ENCODE measurements at places on chromosomes 1 and 21. TPM values are rescaled to one million over a fixed set of nuclear protein-coding genes. Genes with fewer than 3 reads are reported as not detected.

DNA sequence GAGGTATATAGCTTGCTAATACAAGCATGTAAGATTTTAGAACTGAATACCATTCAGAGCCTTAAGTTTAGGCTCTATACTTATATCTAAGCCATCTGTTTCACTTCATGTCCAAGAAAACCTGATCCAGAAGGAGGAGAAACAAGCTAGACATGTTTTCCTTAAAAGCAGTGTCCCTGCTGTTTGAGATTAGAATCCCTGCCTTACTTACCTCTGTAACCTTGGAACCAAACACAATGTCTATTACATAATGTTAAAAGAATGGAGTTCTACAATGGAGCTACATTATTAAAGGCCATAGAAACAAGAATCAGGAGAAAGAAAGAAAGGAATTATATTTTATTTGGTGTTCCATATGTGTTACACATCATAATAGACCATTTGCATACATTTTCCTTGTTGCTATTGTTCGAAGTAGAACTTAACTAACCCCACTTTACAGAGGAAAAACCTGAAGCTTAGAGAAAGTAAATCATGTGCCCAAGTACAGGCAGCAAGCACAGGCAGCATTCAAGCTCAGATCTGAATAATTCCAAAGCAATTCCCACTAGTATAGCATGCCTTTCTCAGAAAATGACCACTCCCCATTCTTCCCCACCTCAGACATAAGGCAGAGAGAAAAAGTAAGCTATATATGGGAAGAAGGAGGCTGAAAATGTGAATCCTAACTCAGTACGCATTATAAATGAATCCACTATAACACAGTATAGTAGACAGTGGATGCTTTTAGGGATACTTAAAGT, 380.1 kb upstream of the SPAG17 start:
- H3K4me1 ChIP-seq = peaks cover 7% of the 10 kb centered on the region
- H3K4me3 ChIP-seq = no peak overlapping the region
- H3K27ac ChIP-seq = no peak overlapping the region
- no peaks in the 10 kb centered on the region for H3K27me3 ChIP-seq
- H3K36me3 ChIP-seq = no peaks in the 10 kb centered on the region

DNA sequence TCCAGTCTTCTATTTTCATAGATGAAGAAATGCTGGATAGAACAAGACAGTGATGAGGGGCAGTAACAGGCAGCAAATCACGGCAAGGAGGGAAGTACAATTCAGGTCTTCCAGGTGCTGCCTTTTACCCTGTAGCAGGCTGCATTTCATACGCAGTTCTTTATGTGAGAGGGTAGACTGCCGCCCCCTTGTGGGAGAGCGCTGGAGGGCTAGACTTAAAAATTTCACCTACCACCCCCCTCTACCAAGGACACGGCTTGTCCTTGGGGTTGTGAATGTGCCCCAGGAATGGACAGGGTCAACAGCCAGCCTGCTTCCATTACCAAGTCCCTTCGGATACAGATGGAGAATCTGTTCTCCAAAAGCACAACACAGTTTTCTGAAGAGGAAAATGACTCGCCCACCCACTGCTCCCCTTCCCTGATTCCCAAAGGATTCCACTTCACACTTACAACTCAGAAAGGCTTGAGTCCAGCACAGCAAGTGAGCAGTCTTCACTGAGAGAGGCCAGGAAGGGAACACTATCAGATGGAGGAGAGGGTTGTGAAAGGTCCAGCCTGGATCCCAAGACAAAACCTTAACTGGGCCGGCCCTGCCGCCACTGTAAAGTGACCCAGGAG, 7.4 kb downstream of the WDR77 start:
- no peak overlapping the region for H3K4me3 ChIP-seq
- H3K27ac ChIP-seq = no peak overlapping the region
- H3K27me3 ChIP-seq = no peaks in the 10 kb centered on the region
- no peaks in the 10 kb centered on the region for H3K4me1 ChIP-seq
- peak; percentile 68 for DNase-seq

Gene HSD3B2
- total RNA-seq = not detected

DNA sequence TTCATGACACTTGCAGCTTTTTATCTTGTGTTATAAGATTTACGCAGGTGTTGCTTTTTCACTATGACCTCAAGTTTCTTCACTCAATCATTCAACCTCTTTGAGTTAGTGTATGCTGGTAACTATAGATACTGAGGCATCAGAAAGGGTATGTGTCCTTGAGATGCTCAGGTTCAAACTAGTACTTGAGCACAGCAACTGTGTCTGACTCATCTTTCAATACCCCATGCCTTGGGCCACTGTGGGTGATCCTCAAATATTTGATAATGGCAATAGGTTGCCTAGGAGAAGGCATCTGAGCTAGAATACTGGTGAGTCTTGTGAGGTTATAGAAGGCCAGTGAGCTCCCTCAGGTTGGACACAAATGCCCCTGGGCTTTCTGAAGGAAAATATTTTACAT, 88.1 kb upstream of the SPATA6 start:
- H3K4me1 ChIP-seq = no peaks in the 10 kb centered on the region
- H3K36me3 ChIP-seq = no peaks in the 10 kb centered on the region
- DNase-seq = no peak
- H3K27me3 ChIP-seq = no peaks in the 10 kb centered on the region
- H3K27ac ChIP-seq = no peak overlapping the region

DNA sequence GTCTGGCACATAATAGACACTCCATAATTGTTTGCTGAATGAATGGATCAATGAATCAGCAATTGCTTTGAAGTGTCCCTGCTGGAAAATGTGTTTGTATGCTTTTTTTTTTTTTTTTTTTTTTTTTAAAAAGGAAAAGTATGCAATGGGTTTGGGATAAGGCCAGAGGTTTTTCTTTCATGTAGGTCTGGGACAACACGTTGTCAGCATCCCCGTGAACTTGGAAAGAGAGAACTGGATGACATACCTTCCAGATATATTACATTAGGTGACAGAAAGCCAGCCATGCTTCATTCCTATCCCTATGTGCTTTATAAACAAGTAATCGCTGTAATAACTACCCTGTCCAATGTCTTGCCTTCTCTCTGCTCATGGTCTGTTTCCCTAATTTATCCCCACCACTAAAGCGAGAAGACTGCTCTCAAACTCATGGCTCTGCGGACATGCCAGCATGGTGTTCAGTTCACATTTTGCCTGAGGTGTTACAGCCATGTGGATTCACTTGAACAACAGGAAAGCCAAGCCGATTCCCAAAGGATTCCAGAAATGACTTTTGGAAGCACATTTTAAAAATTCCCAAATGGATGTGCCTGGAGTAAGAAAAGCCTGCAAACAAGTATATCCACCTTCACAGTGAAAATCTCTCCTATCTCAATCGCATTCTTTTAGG, 34.8 kb upstream of the GREM2 start:
- no peak overlapping the region for H3K4me3 ChIP-seq
- no peak for DNase-seq
- no peaks in the 10 kb centered on the region for H3K27me3 ChIP-seq
- no peak overlapping the region for H3K27ac ChIP-seq
- no peaks in the 10 kb centered on the region for H3K36me3 ChIP-seq

Gene OR2M5
- not detected for total RNA-seq

Gene SYT2
- total RNA-seq = 0.11 TPM

GRCh38 chr1:106926803-106927582, 129.5 kb upstream of the PRMT6 start:
- H3K27ac ChIP-seq = no peak overlapping the region
- no peak overlapping the region for H3K4me3 ChIP-seq
- no peak for DNase-seq
- no peaks in the 10 kb centered on the region for H3K4me1 ChIP-seq
- H3K36me3 ChIP-seq = no peaks in the 10 kb centered on the region

GRCh38 chr1:96641282-96641681, 80.3 kb upstream of the PTBP2 start:
- no peaks in the 10 kb centered on the region for H3K4me1 ChIP-seq
- no peak overlapping the region for H3K27ac ChIP-seq
- no peaks in the 10 kb centered on the region for H3K36me3 ChIP-seq
- no peak overlapping the region for H3K4me3 ChIP-seq
- no peak for DNase-seq

GRCh38 chr21:34715518-34715917, 46.7 kb downstream of the CLIC6 start:
- no peak overlapping the region for H3K4me3 ChIP-seq
- H3K27me3 ChIP-seq = peaks cover 9% of the 10 kb centered on the region

GRCh38 chr1:158754420-158754819, at the start of gene OR6K6:
TSS of gene OR6K6 (plus strand) at chr1:158754720. CDS start at chr1:158754888, 168 bp downstream.
- H3K4me3 ChIP-seq = no peak within 1 kb of the TSS
- H3K4me1 ChIP-seq = no peaks in the 10 kb centered on the region
- H3K27ac ChIP-seq = no peak within 1 kb of the TSS
- no peaks in the 10 kb centered on the region for H3K36me3 ChIP-seq
- H3K27me3 ChIP-seq = no peaks in the 10 kb centered on the region

DNA sequence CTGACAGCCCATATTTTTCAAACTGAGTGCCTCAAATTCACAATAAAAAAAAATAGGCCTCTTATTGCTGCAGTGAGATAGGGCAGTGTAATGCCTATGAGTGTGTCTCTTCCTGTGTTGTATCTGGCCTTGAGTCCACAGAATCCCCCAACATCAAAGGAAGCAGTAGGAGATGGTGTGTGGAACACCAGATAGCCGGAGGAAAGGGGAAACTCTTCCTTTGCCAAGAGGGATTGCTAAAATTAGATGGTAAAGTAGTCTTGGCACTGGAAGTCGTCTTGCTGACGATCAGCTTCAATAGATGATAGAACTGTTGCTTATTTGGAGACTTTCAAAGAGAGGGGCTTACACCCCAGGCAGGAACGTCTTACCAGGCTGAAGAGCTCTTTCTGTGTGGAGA, 51.8 kb downstream of the RUNX1 start:
- no peaks in the 10 kb centered on the region for H3K4me1 ChIP-seq
- H3K27ac ChIP-seq = no peak overlapping the region
- no peak for DNase-seq
- no peaks in the 10 kb centered on the region for H3K36me3 ChIP-seq

Gene ARID1A
- total RNA-seq = 49.6 TPM

- no peaks in the 10 kb centered on the region for H3K27me3 ChIP-seq
- H3K4me3 ChIP-seq = no peak overlapping the region
- DNase-seq = no peak
- no peaks in the 10 kb centered on the region for H3K36me3 ChIP-seq
Observed at GRCh38 chr1:183293241-183293640, 107.2 kb downstream of the LAMC2 start.

DNA sequence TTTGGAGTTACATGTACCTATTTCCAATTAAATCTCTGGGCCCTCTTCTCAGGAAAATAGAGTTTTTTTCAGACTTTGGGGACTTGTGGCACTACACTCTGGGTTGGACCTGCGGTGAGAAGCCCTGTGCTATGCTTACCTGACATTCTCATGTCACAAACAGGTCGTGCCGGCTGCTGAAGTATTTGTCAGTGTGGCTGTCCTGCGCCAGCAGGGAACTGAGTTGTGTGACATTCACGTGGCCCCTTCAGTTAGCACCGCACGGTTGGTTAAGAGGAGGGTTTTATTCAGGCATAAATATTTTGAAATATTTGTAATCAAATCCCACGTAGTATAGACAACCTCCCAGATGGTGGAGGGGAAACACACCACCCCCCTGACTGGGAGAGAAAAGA, 6.3 kb upstream of the COL6A2 start:
- H3K4me3 ChIP-seq = peak overlapping the region; percentile 51
- H3K27me3 ChIP-seq = no peaks in the 10 kb centered on the region
- no peaks in the 10 kb centered on the region for H3K36me3 ChIP-seq
- DNase-seq = no peak
- H3K4me1 ChIP-seq = peaks cover 60% of the 10 kb centered on the region
- H3K27ac ChIP-seq = peak overlapping the region; percentile 99

DNA sequence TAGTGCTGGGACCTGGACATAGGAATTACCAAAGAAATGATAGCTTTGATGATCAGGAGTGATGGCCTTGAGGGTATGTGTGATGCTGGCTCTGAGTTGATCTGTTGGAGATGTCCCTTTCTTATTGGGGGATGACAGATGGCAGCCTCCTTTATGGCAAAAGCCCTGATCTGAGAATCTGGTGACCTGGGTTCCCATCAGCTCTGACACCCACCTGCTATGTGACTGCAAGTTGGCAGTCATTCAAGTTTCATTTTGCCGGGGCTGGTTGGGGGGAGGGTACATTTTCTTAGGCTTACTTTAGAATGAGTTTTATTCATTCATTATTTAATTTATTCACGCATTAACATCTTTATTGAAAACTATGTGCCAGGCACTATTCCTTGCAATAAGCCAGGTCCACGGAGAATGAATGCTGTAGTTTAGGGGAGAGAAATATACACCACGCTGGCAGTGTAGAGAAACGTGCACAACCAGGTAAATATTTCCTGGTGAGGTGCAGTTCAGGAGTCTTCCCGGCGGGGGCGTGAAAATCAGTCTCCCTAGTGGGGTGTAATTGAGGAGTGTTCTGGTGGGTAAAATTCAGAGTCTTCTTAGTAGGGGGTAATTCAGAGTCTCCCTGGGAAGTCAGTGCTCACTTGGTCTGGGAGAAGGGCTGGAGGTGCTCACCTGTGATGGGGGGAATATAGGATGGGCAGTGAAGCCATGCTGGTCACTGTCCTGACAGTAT, 401.3 kb downstream of the CAMTA1 start:
- no peaks in the 10 kb centered on the region for H3K4me1 ChIP-seq
- no peak overlapping the region for H3K4me3 ChIP-seq
- H3K27me3 ChIP-seq = no peaks in the 10 kb centered on the region
- no peak overlapping the region for H3K27ac ChIP-seq

GRCh38 chr1:8595941-8596340, 221.5 kb downstream of the RERE start:
- no peak overlapping the region for H3K4me3 ChIP-seq
- no peaks in the 10 kb centered on the region for H3K27me3 ChIP-seq
- peaks cover 58% of the 10 kb centered on the region for H3K4me1 ChIP-seq
- DNase-seq = no peak

Gene DENND2C
- 1.2 TPM for total RNA-seq

- no peak for DNase-seq
- no peaks in the 10 kb centered on the region for H3K36me3 ChIP-seq
Observed at GRCh38 chr1:29271724-29272123, 35.4 kb downstream of the PTPRU start.

DNA sequence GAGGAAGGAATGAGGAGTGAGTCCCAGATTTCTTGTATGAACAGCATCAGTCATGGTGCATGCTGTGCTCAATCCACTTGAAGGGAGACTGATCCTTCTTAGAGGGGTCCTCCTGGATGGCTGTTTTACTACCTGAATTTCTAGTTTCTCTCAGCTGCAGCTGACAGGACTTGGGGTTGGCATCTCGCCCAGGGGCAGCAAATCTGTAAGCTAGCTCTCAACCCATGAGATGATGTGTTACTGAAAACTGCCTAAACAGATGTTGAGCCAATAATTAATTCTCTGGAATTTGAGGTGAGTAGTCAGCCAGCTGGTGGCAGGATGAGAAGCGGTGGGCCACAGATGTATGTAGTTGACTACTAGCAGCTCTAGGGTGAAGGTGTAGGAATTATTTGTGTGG, 19.6 kb downstream of the BACH1 start:
- DNase-seq = no peak
- H3K4me1 ChIP-seq = peaks cover 70% of the 10 kb centered on the region
- no peaks in the 10 kb centered on the region for H3K36me3 ChIP-seq
- no peak overlapping the region for H3K4me3 ChIP-seq
- no peak overlapping the region for H3K27ac ChIP-seq

DNA sequence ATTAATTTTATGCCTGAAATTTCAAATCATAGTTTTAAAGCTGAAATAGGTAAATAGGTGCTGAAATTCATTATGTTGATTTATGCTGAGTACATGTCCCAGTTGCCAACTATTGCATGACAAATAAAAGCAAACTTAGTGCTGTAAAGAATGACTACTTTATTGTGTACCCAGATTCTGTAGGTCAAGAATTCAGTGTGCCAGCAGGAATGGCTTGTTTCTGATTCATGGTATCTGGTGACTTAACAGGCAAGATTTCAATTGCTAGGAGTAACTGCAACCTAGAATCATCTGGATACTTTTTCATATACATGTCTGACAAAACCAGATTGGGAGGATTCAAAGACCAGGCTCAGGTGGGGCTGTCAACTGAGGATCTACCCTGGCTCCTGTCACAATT, 678.4 kb upstream of the ADAMTS5 start:
- H3K27ac ChIP-seq = no peak overlapping the region
- H3K4me1 ChIP-seq = no peaks in the 10 kb centered on the region
- no peaks in the 10 kb centered on the region for H3K27me3 ChIP-seq
- H3K4me3 ChIP-seq = no peak overlapping the region
- no peaks in the 10 kb centered on the region for H3K36me3 ChIP-seq
